ENCODE measurements at places on chromosomes 3 and 15.

DNA sequence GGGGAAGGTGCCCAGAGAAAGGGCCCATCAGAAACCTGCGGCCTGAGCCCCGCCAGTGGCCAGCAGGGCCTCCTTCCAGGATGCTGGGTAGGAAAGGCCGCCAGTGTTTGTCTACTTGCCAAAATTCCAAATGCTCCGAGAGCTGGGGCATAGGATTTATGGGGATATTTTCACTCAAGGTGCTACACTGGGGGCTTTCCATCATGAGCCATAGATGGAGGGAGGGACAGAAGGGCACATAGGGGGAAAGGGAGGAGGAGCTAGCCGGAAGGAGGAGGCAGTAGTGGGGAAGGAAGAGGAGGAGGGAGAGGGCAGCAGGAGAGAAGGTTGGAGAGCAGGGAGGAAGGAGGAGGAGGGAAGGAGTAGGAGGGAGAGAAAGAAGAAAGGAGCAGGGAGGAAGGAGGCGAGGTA is 494.7 kb upstream of the PROK2 start:
- DNase-seq: no peak

GRCh38 chr15:65571971-65572370 is 39.0 kb downstream of the INTS14 start:
- no peak for DNase-seq

GRCh38 chr3:94293793-94294195 is 230.9 kb downstream of the NSUN3 start:
- no peak for DNase-seq

DNA sequence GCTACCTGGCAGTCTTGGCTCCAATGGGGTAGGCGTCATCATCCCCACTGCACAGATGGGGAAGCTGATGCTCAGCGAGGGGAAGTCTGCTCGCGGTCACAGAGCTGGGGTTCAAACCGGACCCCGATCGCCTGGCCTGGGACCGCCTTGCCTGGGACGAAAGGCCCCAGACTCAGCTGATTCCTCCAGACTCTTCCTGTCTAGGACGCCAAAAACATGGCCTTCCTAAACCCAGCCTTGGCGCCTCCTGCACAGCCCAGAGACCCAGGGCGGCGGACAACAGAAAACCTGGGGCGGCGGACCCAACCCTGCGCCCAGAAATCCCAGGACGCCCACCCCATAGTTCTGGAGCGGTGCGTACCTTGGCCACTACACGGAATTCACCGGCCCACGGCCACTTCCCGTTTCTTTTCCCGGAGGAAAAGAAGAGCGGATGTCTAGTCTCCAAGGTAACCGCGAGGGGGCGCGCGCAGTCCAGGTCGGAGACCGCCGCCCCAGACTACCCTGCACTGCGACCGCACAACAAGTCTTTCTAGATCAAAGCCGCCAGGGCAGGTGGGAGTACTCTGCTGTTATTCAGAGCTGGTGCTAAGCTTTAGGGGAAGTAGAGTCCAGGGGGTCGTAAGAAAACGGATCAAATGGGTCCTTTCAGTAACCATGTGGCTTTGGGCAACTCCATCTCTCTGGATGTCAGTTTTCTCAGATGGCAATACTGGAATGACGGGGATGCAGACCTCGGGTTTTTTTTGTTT is 4.9 kb upstream of the IL17RD start:
- DNase-seq: peak; percentile 42

DNA sequence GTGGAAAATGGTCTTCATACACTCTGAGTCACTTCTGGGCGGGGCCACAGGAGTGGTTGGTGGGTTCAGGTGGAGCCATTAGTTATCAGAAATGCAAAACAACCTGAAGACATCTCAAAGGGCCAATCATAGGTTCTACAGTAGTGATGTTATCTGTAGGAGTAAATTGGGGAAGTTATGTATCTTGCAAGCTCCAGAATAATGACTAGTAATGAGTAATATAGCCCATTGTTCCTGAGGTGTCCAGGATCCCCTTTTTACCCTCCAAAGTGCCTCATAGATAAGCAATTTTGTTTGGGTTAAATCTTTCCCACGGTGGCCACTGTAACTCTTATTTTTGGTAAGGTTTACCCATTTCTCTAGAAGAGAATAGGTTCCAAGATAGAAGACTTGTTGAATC is 91.7 kb downstream of the PIK3R4 start:
- no peak for DNase-seq

DNA sequence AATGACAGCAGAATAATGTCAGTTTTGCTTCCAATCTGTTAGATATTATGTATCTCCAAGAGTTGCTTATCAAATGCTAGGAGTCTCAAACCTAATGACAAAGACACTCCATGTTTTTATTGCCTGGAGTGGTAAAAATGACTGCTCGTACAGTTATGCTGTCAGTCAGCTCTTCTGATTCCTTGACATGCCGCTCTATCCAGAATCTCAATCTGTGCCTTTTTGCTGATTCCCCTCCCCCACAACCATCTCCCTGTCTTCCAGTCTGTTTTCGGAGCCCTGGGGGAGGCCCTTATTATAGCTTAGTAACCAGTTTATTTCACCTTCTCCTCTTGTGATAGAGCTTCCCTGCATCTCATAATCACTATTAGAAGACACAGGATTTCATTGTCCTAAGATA is 2.6 kb downstream of the MKRN2 start:
- no peak for DNase-seq

GRCh38 chr15:101135532-101136166 is 116.2 kb downstream of the CHSY1 start:
- no peak for DNase-seq

DNA sequence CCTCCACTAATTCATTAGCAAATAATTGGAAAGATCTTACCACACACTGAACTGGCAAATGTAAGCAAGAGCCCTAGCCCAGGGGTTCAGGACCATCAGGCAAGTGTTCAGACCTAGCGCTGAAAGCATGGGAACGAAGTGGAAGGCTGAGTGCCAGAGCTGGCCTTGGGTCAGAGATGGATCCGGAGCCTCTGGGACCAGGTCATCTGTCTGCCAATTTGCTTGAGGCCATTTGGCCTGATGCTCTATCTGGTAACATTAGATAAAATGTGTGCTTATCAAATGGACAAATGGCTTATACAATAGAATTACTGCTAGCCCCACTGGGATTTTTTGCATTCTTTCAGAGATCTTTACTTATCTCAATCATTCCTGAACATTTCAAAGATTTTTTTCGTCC is 1.4 kb upstream of the TMC3 start:
- no peak for DNase-seq

DNA sequence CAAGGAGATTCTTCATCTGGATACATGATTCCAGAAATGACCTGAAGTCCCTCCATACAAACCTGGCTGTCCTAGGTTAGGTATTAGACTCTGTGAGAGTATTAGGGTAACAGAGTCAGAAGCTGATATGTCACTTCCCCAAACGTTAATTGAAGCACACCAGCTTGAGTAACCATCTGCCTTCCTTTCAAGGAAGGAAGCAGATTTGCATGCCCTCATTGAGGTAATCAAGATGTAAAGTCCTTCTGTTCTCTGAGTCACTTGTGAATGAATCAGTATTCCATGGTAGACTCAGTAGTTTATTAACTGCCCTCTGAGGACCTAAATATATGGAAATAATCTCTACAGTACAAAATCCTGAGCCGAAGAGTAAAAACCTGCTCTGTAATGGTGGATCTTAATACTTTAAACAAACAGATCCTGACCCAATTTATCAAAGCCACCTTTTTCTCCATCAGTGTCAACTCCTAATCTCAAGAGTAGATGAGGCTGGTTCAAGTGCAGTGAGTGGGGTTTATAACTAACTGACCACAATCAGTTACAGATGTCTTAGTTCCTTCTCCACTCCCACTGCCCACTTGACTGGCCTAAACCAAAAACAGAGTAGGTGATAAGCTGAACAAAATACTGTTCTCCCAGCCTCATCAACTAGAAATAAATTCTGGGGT is 246.2 kb upstream of the CHRM5 start:
- no peak for DNase-seq

DNA sequence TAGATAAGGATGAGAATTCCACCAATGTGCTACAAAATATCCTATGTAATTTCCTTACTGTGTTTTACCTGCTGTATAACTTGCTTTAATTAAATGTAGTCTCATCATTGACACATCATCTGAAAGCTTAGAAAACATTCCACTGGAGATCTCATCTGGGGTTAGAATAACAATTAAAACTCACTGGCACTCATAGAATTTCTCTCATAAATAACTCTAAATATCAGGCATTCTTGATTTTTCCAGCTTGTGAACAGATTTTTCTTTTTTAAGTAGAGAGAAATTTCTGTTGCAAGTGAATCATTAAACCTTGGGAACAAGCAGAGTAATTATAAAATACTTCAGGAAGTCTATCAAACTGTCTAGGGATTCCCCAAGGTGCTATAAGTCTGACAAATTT is 843.8 kb downstream of the NAALADL2 start:
- no peak for DNase-seq

- no peak for DNase-seq
Observed at GRCh38 chr3:116020495-116020894, 397.2 kb downstream of the GAP43 start.

- no peak for DNase-seq
Observed at GRCh38 chr15:58331560-58331912, 100.3 kb upstream of the LIPC start.

GRCh38 chr3:25673738-25674298 is 9.1 kb upstream of the TOP2B start:
- no peak for DNase-seq

DNA sequence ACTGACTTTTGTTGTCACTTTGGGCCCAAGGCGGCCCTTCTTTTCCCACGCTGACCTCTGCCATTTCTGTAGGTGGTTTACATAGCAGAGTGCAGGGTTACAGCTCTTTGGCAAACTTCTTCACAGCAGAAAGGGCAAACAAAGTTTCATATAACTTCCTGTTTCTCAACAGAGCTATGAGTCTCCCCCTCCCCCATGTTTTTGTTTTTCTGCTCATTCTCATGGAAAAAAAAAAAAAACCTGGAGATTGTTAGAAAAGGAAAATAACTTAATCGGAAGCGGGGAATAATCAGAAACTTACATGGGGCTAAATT is 342.0 kb upstream of the NR2F2 start:
- DNase-seq: no peak

DNA sequence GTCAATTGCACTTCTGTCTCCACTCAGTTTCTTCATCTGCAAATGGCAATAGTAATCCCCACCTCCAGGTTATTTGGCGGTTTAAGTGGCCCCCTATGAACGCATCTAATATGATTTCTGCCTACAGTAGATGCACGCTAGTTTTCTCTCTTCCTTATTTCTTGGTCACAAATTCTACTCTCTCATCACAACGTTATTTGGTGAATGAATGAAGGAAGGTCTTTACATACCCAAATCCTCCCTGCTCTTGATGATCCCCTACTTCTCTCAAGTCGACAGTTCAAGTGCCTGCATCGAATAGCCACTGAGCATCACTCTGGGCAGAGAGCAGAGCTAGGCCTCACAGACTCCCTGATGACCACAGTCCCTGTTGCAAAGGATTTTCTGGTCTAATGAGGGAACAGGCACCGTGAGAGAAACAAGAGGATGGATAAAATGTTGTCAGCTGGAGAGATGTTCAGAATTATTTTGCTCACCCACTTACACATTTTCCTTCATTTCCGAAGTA is 181.2 kb upstream of the SMAD3 start:
- DNase-seq: no peak

DNA sequence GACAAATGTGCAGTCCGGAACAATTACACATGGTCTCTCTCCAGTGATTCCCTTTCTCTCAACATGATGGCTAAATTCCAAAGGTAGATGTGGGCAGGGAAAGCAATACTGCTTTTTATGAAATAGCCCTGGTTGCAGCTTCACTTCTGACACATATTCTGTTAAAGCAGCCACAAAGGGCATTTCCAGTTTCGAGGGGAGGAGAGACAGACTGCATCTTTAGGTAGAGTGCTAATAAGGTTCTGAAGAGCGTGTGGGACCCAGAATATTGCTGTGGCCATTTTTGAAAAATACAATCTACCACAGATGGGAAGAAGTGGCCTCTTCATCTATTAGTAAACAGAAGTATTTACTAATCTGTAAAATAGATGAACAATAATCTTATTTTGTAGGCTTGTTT is 139.3 kb upstream of the PEX5L start:
- DNase-seq: no peak

Data from effector memory CD8-positive, alpha-beta T cell (primary cell).